AG10803 (cell line): ENCODE measurements at places on chromosomes 16 and 17.

GRCh38 chr16:85526185-85526974 is 86.7 kb upstream of the GSE1 start:
- DNase-seq = no peak

DNA sequence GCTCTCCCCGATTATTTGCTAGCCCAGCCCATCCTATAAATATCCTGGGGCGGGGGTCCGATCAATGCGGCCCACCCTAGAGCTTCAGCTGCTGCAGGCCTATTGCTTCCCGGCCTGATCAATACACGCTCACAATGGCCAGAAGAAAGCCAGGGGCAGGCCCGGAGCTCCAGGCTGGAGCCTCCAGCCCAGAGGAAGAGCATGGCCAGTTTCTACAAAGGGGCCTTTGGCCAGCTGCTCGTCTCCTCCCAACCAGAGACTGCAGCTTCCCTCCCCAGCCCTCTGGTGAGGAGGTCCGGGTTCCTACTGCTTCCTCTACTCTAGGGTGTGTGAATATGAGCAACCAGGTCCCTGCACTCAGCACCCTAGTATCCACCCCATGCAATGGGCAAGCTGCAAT is 36.7 kb downstream of the SALL1 start:
- no peak for DNase-seq

DNA sequence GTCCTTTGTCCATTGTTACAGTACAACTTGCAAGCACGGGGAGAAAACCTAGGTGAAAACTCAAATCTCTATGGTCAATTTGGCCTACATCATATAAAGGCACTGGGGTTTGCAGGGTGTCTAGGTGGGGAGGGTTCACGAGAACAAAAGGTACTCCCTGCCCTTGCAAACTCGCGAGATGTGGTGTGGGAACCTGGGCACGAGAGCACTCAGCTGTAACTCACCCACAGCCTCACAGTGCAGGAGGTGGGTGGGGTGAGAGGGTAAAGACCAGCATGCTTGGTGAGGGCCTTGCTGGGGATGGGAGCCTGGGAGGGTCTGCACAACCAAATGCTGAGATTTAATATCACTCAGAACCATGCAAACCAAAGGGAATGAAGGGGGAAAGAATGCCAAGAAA is 18.4 kb upstream of the ZNF594 start:
- no peak for DNase-seq

- no peak for DNase-seq
These were observed 32.3 kb downstream of the GRB7 start for GRCh38 chr17:39769974-39770587.

DNA sequence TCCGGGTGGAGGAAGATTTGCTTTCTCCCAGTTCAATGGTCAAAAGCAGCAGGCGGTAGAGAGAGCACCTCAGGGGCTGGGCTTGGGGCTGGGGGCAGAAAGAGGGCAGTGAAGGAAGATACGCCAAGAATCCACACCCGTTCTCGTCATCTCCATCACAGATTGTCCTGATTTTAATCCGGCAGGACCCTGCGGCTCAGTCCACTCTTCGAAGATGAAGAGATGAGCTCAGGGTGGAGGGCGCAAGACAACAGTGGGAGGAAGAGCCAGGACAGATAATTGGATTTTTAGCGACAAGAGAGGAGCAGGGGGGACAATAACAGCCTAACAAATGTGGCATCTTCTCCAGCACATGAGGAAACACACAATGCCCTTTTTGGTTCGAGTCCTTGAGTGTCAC is 165.9 kb downstream of the SDK2 start:
- no peak for DNase-seq

- DNase-seq = no peak
These were observed 12.8 kb downstream of the BAHCC1 start for GRCh38 chr17:81408049-81408448.
